ENCODE measurements at places on chromosomes 7 and 10.
A peak's percentile ranks its signal among the peaks of the same experiment; 100 is the strongest.

DNA sequence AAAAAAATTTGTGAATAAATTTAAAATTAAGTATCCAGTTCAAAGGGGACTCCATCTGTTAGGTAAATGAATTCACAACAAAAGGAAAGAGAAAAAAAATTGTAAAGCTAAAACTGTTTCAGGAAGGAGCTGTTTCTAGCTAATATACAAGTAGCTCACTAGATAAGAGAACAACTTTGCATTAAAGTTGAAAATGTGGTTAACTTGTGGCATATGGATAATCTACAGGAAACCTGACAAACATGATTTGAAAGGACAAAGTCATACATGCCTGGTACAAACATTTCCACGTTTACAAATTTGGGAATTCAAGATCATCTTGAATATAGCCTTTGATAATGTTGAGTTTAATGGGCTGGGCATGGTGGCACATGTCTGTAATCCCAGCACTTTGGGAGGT, 8.9 kb downstream of the NT5C3A start:
- no peak for DNase-seq

DNA sequence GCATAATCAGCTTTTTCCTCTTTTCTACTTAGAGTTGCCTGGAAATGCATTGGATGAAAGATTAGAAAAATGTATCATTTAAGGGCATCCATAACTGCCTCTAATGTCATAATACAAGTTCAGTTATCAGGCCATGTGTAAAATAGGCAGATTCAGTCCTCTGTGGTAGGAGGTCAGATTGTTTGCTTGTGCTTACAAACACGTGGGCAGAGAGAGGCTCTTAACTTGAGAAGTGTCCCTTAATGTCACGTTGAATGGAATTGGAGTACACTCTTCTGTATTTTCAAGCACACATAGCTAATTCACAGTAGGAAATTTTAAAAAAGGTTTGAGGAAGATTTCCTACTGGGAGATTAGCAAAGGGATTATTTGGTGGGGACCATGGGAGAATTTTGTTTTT, 359.8 kb upstream of the MTPN start:
- no peak for DNase-seq

DNA sequence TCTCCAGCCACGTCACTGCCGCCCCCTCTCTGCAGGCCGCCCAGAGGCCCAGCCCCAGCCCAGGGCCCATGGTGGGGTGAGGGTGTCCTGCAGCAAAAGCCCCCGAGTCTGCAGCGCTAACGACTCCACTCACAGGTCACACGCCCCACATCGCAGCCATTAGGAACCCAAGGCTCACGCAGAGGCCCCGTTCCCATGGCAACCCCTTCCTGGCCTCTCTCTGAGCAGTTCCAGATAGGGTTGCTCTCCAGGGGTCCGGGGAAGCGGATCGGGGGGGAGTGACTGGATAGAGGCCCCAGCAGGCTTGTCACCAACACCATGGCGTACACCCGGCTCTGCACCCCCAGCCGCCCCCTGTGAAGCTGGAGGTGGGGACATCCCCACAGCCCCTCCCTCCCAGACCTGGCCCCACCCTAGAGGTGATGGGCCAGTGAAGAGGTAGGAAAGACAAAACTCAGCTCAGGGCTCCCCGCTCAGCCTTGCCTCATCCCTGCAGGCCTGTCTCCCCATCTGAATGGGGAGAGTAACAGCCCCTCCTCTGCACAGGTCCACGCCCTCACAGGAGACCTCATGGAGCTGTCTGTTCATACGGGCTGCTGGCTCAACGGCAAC, 41.2 kb downstream of the TNRC18 start:
- DNase-seq = no peak

DNA sequence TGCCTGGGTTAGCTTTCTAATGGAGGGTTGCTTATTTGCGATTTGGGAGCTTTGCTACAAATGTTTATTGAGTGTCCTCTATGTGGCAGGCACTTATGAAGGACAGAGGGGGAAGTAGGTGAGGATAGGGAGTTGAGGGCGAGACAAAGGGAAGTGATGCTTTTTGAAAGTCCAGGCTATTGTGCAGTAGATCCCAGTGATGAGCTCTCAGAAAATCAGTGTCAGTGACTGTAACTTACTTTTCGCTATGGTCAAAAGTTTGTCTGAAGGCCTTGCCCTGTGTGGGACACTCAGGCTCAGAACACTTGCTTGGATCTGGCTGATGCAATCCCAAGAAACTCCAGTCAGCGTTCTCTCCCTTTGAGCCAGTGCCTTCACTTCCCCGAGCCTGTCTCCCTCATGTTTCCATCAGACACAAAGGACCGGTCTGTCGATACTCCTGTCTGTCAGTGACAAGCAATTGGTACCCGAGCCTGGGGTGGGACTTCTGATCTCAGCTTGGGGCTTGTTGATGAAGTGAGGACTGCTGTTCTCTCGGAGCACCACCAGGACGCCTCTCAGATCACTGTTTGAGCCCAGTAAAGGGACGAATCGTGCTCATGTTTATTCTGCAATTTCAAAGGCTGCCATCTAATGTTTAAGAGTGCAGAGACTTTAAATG, 63.1 kb upstream of the SORCS3 start:
- no peak for DNase-seq

- DNase-seq = no peak
Measured at GRCh38 chr7:150992051-150992640, 1.3 kb downstream of the NOS3 start.

DNA sequence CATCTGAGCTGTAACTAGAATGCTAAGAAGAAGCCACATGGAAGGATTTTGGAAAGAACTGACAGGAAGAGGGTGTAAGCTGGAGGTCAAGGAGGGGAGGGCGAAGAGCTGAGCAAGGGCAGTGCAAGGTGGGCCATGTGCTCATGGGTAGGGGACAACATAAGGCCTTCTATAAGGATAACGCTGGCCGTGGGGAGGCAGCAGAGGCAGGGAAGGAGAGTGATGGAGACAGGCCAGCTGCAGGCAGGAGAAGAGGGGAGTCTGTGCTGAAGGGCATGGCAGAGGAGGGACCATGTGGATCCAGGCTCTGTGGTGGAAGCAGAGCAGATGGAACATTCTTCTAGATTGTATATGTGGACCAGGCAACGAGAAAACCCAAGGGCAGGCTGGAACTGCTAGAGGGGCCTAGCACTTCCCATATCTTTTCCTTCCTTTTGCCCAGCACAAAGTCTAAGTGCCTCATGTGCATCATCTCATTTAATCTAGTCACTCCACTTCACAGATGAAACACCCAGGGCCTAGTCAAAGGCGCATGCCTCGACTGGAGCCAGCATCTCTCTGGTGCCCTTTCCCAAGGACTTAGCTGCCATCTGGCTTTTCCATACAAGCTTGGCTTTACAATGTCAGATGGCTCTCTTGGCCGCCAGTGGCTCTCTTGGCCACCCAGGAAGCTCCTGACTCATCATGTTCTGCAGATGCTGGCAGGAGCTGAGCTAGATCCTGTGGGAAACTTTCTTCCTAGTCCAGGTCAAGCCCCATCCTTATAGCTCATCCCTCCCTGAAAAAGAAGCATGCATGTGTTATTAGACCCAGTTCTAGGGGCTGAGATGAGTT, 6.6 kb downstream of the LRRC18 start:
- no peak for DNase-seq

DNA sequence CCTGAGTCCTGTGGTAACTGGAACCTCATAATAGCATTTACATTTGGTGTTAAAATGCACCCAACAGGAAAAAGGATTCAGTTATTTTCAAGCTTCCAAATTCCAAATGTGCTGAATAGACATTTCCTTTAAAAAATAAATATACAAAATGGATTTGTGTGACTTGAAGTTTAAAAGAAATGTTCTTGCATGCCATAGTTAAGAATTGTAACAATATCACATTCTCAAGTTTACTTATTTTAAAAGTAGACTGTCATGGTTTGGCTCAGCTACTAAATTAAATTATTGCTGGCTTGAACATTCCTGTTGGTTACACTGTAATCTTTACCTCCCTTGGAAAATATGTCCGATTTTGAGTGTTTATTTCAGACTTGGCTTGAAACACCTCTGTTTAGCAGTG, 31.5 kb downstream of the BICC1 start:
- no peak for DNase-seq

DNA sequence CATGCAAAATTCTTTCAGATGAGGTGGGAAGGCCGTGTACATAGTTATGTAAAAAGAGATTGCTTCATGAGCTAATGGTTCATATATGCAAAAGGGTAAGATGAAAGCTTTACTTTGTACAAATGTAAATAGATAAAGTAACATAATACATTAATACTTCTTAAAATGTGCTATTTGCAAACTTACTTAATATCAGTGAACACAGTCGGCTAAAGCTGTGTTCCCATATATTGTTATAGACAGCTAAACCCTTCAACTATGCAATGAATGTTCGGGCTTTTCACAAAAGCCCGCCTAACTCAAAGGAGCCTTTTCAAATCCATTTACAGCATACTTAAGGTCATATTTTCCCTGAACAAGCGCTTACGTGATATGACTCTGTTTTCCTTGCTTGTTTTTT, 340.6 kb upstream of the GALNT17 start:
- no peak for DNase-seq

DNA sequence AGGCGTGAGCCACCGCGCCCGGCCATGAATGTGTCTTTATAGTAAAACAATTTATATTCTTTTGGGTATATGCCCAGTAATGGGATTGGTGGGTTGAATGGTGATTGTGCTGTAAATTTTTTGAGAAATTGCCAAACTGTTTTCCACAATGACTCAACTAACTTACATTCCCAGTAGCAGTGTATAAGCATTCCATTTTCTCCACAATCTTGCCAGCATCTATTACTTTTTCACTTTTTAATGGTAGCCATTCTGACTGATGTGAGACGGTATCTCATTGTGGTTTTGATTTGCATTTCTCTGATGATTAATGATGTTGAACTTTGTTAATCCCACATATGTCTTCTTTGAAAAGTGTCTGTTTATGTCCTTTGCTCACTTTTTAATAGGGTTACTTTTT, 1187.9 kb downstream of the XPNPEP1 start:
- peak; percentile 77 for DNase-seq

- DNase-seq = peak; percentile 45
Measured at GRCh38 chr7:38169847-38170246, 8.2 kb upstream of the STARD3NL start.

DNA sequence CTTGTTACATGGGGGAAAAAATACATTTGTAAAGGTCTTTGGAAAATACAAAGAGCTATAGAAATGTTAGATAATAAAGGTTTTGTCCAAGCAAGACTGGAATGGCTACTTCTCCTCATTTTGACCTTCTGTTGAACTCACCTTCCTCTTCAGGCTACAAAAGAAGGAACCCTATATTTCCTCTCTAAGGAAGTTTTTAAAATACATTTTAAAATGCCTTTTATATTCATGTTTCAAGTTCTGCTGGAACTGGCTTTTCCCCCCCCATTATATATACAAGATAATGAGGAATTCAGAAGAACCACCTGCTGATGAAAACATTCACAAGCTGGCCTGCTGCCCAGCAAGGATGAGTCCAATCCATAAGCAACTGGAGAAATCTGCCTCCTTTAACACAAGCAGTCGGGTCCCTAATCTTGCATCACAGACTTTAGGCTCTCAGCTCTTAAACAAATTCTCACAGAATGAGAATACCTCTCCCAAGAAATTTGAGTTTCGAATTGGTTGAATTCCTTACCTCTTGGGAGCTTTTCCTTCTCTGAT, 44.6 kb downstream of the MTERF1 start:
- peak; percentile 43 for DNase-seq

- DNase-seq = no peak
Measured at GRCh38 chr7:29254591-29254990, 60.0 kb downstream of the CHN2 start.

GRCh38 chr7:100895956-100896731, 456 bp upstream of the ACHE start:
- DNase-seq = no peak

DNA sequence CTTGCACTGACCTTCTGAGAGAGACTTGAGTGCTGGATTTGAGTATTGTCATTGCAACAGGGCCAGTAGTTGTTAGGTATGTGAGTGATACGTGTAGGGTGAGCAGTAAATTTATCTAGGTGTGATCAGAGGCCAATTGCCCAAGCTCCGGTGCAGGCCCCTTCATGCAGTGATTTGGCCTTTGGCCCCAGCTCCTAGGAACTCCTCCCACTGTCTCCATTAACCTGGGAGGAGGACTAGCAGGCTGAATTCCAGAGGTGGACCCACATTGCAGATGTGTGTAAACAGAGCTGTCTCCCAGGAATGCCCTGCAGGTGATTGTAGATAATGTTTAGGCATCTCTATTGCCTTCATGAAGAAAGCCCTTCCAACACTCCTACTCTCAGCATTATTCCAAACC, 19.5 kb downstream of the TCF7L2 start:
- no peak for DNase-seq

GRCh38 chr10:120942806-120943413, 91.7 kb downstream of the WDR11 start:
- DNase-seq = no peak

DNA sequence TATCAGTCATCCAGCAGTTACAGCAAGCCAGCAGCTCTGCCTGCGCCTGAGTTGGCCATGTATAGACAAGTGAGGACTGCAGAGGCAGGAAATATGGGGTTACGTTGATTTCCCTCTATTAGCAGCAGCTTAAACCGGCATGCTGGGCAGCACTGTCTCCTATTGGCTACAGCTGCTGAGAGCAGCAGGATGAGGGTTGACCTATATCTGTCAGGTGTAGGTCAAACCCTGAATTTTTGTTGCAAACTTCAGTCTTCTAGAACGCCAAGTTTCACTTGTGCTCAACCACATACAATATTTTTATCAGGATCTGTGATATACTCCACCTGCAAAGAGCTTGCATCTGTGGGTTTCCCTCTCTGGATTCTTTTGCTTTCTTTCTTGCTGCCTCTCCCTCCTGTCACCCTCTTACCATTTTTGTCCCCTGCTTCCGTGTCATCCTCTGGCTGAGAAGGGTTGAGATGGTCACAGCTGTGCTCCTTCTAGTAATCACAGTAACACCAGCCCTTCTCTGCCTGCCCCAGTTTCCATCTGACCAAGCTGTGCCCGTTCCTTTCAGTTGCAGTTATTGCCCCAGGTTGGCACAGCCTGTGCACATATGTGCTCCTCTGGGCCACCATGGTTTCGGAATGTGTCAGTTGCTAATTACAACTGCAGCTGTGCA, 23.8 kb upstream of the GLCCI1 start:
- DNase-seq = no peak

GRCh38 chr10:44906486-44906885, 4.7 kb upstream of the TMEM72 start:
- no peak for DNase-seq

DNA sequence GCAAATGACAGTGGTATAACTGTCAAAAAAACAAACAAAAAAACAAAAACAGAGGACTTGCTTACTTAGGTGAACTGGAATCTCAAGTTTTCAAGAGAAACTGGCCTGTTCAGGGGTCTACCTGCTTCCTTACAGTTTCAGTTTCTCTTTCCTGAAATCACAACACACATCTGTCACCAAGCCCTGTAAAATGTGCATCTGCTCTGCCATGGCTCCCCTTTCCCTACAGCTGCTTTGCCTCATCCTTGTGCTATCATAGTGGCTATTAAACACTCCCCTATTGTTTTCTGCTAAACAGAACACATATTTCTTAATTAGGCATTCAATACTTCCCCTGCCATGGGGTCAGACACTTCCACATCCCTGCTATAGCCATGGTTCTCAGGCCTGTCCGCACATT, 37.6 kb downstream of the CPED1 start:
- DNase-seq = no peak

Data from non-pigmented ciliary epithelial cell (primary cell).